NAMALWA (cell line): ENCODE measurements at places on chromosomes 12 and 14.

DNA sequence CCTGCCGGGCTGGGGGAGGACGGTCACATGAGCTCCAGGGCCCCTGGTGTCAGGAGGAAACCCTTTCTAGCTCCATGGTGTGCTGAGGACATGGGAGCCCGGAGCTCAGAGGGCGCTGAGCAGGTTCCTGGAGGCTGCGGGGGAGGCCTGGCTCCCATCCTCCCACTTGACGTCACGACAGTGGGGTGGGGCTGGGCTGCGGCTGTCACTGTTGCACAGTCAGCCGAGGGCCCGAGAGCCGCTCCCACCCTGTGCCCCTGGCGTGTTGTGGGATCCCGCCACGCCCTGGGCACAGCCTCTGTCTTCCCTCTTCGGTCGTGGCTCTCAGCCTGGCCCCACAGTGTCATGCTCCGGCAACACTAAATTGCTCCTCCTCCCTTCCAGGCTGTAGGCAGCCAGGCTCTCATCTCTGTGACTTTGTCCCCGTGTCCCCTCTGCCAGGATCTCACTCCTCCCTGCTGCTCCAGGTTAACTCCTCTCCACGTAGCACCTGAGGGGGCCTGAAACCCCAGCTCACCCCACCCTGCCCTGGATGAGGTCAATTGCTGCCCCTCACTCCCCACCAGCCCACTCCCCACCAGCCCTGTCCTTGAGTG lies 33.0 kb downstream of the BEGAIN start:
- no peak for DNase-seq

- no peak for DNase-seq
Measured at GRCh38 chr12:50102131-50102531, 1.7 kb upstream of the GPD1 start.

- no peak for DNase-seq
Measured at GRCh38 chr14:104147346-104148125, 9.1 kb downstream of the KIF26A start.

GRCh38 chr14:101717663-101718490 lies 43.6 kb upstream of the PPP2R5C start:
- no peak for DNase-seq

- no peak for DNase-seq
Measured at GRCh38 chr14:70654632-70655031, 12.9 kb downstream of the TTC9 start.

- no peak for DNase-seq
Measured at GRCh38 chr14:33922125-33922524, 28.7 kb downstream of the EGLN3 start.

DNA sequence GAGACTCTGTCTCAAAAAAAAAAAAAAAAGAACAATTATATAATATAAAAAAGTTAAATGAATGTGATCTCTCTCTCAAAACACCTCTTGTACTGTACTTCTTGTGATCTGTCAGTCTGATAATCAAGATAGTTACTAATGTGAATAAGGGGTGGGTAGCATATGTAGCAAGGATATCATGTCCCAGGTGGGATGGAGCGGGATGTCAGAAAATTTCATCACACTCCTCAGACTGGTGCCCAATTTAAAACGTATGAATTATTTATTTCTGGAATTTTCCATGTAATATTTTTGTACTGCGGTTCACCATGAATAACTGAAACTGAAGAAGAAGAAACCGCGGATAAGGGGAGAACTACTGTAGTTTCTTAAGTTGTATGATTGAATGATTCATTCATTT lies 11.0 kb downstream of the CNOT2 start:
- no peak for DNase-seq

GRCh38 chr12:13451776-13452175 lies 255.2 kb downstream of the EMP1 start:
- no peak for DNase-seq

DNA sequence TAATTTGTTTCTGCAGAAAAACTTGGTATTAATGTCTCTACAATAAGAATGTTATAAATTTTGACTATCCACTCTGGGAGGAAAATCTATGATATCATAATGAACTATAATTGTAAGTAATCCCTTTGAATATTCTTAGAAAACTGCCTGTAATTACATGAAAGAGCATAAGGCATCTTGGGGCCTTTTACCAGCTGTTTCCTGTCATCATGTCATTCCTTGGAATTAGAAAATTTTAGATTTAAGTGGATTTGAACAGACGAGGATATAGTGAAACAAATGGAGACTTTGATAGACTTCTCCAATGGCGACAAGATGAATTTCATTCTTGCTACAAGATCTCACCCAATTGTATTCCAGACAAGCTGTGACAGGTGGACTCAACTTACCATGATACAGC lies 423.4 kb upstream of the FLRT2 start:
- DNase-seq: no peak

DNA sequence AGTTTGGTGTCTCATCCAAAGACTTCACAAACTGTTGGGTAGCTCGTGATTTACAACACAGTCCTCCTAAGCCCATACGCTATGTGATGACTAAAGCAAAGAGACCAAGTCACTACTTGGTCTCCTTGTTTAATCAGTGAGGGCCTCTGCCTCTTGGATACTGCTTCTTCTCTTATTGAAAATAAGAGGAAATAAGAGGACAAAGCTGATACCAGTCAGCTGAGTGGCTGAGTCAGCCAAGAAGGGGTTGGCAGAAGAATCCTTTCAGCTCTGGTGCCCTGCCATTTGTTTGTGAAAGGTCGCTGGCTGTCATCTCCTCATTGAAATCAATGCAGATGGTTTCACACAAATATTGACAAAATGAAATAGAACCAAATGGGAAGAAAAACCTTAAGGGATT lies 67.5 kb upstream of the SLC35F4 start:
- DNase-seq: no peak

DNA sequence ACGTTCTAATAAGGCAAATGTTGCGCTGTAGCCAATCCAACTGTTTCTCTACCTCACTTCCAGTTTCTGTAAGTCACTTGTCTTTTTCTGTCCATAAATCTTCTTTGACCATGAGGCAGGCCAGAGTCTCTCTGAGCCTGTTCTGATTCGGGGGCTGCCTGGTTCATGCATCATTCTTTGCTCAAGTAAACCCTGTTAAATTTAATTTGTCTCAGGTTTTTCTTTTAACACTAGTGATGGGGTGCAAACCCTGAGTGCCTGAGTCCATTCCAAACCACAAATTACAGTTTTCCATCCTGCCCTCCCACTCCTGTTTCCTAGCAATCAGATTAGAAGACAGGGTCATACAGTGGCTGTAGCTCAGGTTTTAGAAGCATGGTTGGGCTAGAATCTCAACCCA lies 41.9 kb downstream of the VWF start:
- DNase-seq: no peak

DNA sequence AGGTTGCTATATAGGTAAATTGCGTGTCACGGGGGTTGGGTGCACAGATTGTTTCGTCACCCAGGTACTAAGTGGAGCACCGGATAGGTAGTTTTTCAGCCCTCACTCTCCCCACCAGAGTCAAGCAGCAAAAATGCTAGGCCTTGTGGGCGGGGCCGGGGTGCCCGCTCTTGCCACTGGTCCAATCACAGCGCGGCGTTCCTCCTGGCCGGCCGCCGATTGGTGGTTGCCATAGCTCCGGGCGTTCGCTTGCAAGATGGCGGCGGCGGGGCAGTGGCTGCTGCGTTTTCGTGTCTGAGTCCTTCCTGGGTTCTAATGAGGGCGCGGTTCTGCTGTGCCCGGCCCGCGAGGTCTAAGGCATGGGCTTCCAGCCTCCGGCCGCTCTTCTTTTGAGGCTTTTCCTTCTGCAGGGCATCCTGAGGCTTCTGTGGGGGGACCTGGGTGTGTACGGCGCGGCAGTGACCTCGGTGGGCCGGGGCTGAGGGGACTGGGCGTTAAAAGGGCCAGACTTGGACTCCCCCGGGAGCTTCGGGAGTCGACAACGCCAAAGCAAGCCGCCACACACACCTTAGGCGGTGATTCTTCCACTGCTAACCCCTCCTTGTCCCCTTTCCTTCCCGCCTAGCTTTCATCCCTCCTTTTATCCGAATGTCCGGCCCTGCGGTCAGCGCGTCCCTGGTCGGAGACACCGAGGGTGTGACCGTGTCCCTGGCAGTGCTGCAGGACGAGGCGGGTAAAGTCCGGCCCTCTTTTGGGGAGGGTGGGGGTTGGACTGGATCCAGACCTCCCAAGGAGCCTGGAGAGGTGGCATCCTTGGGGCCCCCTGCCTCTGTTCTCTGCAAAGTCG lies at the start of gene TCTN2:
TCTN2 (plus strand) TSS at position 232 of the 847 bp plus-strand sequence; CDS start at position 360, 128 bp downstream.
- peak; percentile 95 for DNase-seq

GRCh38 chr14:26896447-26896846 lies 298.6 kb upstream of the NOVA1 start:
- no peak for DNase-seq

- no peak for DNase-seq
Measured at GRCh38 chr12:28234444-28234843, 44.2 kb downstream of the CCDC91 start.

DNA sequence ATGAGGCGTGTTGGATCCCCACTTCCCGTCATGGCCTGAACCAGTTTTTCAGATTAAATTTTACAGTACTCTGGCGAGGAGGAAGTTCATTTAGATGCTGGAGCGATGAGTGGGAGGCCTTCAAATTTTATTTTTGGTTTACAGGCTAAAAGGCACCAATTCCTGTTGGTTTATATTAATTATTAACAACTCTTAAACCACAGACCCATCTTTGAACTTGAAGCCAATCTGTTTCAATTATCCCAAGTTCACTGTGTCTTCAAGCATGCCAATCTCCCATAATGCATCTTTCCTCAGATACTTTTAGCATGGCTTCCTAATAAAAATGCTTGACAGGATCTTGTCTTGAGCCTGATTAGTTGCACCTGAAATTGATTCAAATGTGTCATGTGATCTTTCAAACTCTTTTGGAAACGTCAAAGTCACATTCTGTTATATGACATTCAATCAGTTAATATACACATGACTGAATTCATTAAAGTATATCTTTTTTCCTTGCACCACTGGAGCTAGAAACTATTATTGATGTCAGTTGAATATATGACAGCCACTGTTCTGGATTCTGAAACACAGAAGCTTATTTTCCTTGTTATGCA lies 641.7 kb upstream of the TMEM132C start:
- DNase-seq: no peak

- no peak for DNase-seq
Measured at GRCh38 chr12:92701441-92701840, 1.3 kb upstream of the PLEKHG7 start.

GRCh38 chr12:66708704-66709456 lies 30.0 kb upstream of the GRIP1 start:
- peak; percentile 68 for DNase-seq

DNA sequence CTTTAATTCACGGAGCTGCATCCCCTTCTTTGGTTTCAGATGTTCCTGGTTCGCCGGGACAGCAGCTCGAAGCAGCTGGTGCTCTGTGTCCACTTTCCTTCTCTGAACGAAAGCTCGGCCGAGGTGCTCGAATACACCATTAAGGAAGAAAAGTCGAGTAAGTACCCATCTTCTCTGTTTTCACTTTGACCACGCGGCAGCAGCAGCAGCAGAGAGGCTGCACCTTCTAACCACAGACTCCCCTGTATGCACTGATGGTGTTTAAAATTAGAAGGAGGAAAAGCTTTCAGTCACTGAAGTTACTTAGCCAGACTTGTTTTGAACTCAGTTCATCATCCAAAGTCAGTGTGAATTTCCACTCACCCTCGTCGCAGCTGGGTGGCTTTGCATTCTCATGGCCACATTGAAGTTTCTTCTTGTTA lies 63.8 kb downstream of the RIN3 start:
- DNase-seq: peak; percentile 47

DNA sequence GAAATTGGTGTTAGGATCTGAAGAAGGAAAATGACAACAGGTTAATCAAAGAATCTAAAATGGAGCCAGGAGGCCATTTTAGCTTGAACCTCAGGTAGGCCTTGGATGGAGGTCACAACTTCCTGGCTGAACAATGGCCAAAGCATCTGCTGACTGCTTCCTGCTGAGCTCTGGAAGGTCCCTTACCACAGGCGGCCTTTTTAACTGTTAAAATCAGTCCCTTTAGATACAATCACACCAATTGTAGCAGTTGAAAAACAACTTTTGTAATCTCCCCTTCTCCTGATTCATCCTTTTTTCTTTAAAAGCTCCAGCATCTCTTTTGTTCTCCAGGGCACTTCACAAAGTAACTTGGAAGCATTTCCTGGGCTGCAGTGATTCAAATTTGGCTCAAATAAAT lies 388.8 kb downstream of the PDZRN4 start:
- DNase-seq: no peak

- DNase-seq: peak; percentile 86
Measured at GRCh38 chr12:123237646-123238329, 4.6 kb downstream of the MTRFR start.

- DNase-seq: no peak
Measured at GRCh38 chr14:92850492-92850891, 56.4 kb downstream of the GOLGA5 start.
